Stromal cell of bone marrow (primary cell): ENCODE measurements at places on chromosomes 2 and 18.

DNA sequence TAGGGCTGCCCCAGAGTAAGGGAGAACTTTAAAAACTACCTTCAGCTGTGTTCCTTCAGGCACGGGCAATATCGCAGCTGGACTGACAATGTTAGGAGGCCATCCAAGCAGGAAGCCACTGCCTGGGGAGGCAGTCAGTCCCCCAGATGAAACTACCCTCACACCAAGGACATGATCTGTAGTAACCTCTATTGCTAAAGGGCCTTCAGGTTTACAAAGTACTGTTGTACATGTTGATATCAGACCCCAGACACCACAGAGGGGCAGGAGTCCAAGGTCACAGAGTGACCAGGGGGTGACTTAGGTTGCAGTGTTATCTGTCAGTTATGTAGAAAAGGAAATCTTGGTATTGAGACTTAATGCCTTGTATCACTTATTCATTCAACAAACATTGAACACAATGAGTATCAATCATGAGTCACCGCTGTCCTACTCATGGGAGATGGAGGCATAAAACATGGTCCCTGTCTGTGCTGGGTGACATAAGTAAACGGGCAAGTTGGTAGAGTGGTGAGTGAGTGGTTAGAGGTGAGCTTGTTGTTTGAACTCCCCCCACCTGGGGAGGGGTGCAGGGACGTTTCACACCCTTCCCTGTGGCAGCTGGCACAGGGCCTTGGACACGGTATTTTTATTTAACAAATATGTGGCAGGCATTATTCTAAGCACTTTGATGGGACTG lies 7.1 kb downstream of the CABLES1 start:
- DNase-seq = no peak

DNA sequence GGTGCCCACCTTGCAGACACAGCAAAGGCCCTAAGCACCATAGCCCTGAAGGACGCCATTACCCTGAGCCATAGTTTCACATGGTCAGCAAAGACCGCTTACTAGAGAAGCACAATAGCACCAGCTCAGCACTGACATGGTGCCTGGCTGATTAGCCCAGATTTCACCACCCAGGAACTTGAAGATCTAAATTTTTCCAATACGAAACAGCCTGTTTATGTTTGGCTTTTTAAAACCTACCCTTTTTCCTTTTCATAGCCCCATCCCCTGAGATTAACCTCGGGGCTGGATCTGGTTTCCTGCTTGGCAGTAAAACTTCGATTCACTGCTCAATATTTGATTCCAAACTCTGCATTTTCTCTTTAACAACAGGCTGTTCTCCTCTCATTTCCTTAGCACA lies 158.5 kb upstream of the PID1 start:
- DNase-seq = no peak

- no peak for DNase-seq
These were observed 225.7 kb downstream of the XIRP2 start for GRCh38 chr2:167114018-167114417.

DNA sequence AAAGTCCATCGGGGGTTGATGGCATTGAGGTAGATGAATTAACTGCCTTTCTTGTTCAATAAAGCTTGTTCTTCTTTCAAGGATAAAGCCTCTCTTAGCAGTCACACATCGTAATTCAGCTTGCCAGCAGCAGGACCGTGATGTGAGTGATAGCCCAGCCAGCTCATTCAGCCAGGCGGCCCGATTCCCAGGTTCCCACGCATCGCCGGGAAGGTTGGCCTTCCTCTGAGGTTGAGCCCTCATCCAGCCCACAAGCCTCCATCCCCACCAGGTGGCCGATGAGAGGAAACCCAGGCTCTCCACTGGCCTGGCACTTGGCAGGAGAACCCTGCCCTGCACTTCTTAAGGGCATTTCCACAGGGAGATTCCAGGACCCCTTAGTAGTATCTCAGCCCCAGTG lies 4.7 kb downstream of the AGAP1 start:
- no peak for DNase-seq

- DNase-seq = no peak
These were observed 21.1 kb upstream of the IL18R1 start for GRCh38 chr2:102334486-102334885.

DNA sequence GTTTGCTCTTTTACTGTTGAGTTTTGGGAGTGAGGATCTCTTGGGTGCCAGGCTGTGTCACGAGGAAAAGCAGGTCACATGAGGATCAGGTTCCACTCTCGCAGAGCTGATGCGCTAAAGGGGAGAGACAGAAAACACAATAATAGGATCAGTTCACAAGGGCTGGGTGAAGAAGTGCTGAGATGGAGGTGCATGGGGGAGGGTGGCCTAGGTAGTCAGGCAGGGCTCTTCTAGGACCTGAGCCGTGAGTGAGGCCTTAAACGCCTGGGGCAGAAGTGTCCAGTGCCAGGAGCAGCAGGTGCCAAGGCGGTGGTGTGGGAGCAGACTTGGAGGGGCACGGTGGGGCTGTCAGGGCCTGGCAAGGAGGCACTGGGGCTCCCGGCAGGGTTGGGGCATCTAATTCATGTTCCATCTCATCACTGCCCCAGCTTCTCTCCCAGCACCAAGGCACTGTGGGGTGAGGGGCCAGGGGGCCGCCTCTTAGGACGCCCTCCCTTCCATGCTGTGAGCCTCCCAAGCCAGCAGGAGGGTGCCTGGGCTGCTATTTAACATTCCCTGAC lies 9.3 kb downstream of the KCNIP3 start:
- no peak for DNase-seq

DNA sequence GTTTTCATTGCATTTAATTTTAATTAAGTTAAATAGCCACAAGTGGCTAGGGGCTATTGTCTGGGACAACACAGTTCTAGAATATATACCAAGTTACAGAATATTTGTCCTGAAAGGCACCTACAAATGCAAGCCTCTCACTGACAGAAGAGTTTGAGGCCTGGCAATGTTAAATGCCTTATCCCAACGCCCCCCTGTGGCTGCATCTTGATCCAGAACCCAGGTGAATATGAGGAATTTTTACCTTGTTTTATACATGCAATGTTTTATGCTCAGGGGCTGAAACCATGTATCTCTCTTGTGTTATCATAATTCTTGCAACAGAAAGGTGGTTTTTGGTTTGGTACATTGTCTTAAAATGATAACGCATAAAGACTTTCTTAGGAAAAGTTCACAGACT lies 71.8 kb upstream of the SEC11C start:
- no peak for DNase-seq

GRCh38 chr18:67035026-67035425 lies 431.1 kb upstream of the CDH19 start:
- DNase-seq = no peak

GRCh38 chr2:45843136-45843535 lies 191.7 kb downstream of the PRKCE start:
- no peak for DNase-seq

DNA sequence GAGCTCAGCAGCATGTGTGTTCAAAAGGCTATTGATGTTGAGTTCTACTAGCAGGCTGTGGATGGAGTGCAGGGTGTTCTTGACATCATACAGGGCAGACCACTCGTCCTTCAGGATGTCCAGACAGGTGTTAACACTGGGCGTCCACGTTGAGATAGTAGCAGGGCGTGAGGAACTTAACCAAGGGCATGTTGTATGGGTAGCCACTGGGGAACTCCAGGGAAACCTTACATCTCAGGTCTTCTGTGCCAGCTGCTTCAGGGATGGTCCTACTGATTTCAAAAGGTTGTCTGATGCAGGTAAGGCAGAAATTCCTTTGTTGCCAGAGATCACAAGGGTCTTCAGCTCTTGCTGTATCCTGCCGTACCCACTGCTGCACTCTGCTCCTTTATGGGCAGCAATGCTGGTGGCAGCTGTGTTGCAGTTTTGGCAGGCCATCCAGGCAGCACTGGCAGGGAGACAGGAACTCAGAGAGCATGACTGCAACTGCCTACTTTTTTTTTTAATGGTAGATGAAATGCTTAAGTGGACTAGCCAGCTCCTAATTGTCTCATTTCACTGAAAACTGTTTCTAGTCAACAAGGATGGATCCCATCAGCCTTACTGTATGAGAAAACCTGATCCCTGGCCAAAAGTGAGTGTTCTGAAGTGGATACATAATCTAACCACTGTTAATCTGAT lies 32.4 kb upstream of the RBBP8 start:
- DNase-seq = no peak

- DNase-seq = no peak
These were observed 184.2 kb upstream of the HDAC4 start for GRCh38 chr2:239584986-239585385.

- no peak for DNase-seq
These were observed 8.9 kb upstream of the AFF3 start for GRCh38 chr2:100151310-100151709.

- DNase-seq = no peak
These were observed 117.9 kb downstream of the SETBP1 start for GRCh38 chr18:44798433-44799048.

- peak; percentile 30 for DNase-seq
These were observed 38.1 kb downstream of the SCN2A start for GRCh38 chr2:165277295-165277694.

- DNase-seq = no peak
These were observed 24.6 kb downstream of the TANC1 start for GRCh38 chr2:158993030-158993429.

DNA sequence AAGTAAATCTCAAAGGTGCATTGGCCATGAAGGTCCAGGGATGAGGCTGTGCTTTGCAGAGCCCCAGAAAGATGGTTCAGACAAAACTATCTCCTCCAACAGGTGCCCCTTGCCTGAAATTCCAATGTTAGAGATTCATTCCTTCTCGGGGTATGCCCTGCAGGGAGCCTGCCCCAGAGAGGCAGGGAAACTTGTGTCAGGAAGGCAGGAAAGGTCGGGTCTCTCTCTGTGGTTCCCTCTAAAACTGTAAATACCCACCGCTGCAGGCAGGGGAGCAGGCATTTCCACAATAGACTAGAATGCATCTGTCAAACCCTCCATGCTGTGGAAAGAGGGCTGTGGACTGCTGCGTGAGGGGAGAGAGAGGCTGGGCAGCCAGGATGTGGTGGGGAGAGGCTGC lies 207.8 kb upstream of the SMAD2 start:
- no peak for DNase-seq

GRCh38 chr2:217805668-217806481 lies 196.9 kb downstream of the TNS1 start:
- DNase-seq = no peak

- no peak for DNase-seq
These were observed 58.1 kb downstream of the ARHGAP25 start for GRCh38 chr2:68792751-68793150.

DNA sequence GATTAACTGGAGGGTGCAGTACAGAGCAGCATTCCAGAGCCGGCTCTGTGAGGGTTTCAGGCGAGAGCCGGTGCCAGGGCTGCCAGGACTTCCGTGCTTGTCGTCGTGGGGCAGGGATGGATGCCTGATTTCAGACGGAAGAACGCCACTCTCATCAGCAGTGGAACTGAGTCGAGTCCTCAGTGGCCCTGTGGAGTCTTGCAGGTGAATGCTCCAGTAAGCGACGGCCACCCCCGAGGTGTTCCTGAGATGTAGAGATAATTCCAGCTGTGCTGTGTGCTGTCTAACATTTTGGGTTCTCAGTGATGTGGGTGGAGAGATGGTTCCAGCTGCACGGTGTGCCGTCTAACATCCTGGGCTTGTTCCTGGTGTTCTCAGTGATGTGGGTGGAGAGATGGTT lies 103.1 kb upstream of the ALKAL2 start:
- no peak for DNase-seq

DNA sequence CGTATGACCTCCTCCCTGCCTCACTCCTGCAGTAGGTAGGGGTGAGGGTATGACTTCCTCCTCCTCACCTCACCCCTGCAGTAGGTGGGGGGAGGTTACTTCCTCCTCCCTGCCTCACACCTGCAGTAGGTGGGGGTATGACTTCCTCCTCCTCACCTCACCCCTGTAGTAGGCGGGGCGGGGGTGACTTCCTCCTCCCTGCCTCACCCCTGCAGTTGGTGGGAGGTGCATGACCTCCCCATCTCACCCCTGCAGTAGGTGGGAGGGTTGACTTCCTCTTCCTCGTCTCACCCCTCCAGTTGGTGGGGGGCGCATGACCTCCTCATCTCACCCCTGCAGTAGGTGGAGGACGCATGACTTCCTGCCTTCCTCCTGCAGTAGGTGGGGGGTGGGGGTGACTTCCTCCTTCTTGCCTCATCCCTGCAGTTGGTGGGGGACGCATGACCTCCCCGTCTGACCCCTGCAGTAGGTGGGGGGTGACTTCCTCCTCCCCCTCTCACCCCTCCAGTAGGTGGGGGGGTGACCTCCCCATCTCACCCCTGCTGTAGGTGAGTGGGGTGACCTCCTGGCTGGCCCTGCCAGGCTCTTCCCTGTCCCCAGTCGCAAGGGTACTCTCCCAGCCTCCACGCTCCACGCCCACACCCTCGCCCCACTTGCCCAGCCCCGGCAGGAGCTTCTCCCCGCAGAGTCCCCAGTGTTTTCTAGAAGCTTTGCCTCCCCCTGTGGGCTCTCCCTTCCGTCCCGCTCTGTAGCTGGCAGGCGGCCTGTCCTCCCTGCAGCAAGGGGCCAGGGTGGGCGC lies 39.3 kb downstream of the TSHZ1 start:
- no peak for DNase-seq

GRCh38 chr2:54859997-54860701 lies 136.7 kb downstream of the EML6 start:
- peak; percentile 69 for DNase-seq

- no peak for DNase-seq
These were observed 605.2 kb downstream of the NR4A2 start for GRCh38 chr2:155727187-155727895.

DNA sequence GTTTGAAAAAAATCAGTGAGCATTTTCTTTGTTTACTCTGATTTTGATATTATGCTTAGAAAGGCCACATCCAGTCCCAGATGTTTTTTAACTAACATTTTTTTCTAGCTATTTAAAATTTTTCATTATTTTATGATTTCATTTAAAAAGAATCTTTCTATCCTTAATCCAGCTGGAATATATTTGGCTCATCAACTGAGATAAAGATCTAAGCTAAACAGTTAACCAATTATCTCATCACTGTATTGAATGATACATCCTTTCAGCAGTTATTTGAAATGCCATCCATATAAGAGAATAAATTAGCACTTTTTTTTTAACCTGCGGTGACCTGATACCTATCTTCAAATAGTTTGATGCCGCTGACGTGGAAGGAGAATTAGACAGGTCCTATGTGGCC lies 245.5 kb upstream of the COPS8 start:
- DNase-seq = no peak

DNA sequence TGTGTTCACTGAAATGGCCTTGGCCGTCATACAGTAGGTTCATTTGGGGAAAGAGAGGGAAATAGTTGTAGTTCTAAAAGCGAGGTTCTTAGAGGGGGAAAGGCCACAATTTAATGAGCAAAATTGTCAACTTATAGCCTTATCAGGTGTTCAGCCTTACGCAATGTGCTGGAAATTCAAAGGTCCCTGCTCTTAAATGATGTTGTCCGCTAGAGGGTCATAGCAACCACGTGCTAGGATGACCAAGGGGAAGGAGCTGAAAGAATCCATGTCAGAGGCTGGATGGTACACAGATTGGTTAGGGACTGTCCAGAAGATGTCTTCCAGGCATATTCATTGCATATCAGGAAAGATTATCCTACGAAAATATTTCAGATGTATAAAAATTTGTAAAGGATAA lies 282.3 kb upstream of the MEX3C start:
- DNase-seq = no peak

DNA sequence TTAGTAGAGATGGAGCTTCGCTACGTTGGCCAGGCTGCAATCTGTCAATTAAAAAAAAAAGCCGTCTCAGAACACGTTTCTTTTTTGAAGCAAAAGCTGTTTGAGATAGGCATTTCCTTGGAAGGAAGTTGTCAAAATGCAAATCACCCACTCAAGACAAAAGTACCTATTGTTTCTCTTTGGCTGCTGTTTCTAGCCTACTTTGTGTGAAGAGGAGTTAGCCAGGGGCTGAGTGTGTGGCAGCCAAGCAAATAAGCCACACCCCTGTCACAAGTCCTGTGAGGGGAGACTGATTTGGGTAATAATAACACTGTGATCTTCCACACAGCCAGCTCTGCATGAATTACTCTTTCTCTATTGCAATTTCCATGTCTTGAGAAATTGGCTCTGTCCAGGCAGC lies 47.4 kb upstream of the CDCA7 start:
- no peak for DNase-seq
